ENCODE measurements at places on chromosomes 6 and 20. TPM values are rescaled to one million over a fixed set of nuclear protein-coding genes. Genes with fewer than 3 reads are reported as not detected.

Gene TMEM200A
- total RNA-seq: 0.98 TPM

Gene PSORS1C2
- not detected for total RNA-seq

Gene TMEM170B
- total RNA-seq: 0.98 TPM

Gene GFOD1
- total RNA-seq: 4.2 TPM

Gene MTCH1
- total RNA-seq: 114 TPM

Gene OTOR
- total RNA-seq: not detected

Gene SLC17A2
- total RNA-seq: not detected

Gene CDSN
- total RNA-seq: not detected

Gene CNBD2
- total RNA-seq: 5.1 TPM

Gene MCCD1
- not detected for total RNA-seq

Gene DDR1
- total RNA-seq: 27.1 TPM

Gene MYL9
- total RNA-seq: 39.0 TPM

Gene KCNQ2
- total RNA-seq: not detected

Gene CLPSL2
- not detected for total RNA-seq

Gene LINC00237
- not detected for total RNA-seq

Gene SPATS1
- not detected for total RNA-seq

Gene FKBP1C
- total RNA-seq: 0.39 TPM

Gene RAB32
- 28.5 TPM for total RNA-seq

Gene MAP3K7
- 22.3 TPM for total RNA-seq

Gene ZSWIM1
- total RNA-seq: 11.1 TPM

Gene CST2
- total RNA-seq: not detected

Gene BPIFB4
- total RNA-seq: 0.24 TPM

Gene SMOC2
- 1.5 TPM for total RNA-seq

Gene ELOVL2
- total RNA-seq: 4.1 TPM

Gene TRAPPC3L
- not detected for total RNA-seq

Gene KHDRBS2
- total RNA-seq: not detected

Gene SCUBE3
- 2.9 TPM for total RNA-seq

Gene LY6G5B
- total RNA-seq: 0.44 TPM

Gene NKX2-4
- total RNA-seq: not detected

Gene ZNF334
- 2.8 TPM for total RNA-seq

Gene CYP24A1
- not detected for total RNA-seq

Gene SAMD10
- not detected for total RNA-seq

Gene FBXO30
- total RNA-seq: 7.6 TPM

Gene MATN4
- not detected for total RNA-seq
